ENCODE measurements at places on chromosomes 1 and 21.
A peak's percentile ranks its signal among the peaks of the same experiment; 100 is the strongest.

GRCh38 chr1:110606657-110607535 lies 738 bp upstream of the KCNA2 start:
- DNase-seq, result no peak

DNA sequence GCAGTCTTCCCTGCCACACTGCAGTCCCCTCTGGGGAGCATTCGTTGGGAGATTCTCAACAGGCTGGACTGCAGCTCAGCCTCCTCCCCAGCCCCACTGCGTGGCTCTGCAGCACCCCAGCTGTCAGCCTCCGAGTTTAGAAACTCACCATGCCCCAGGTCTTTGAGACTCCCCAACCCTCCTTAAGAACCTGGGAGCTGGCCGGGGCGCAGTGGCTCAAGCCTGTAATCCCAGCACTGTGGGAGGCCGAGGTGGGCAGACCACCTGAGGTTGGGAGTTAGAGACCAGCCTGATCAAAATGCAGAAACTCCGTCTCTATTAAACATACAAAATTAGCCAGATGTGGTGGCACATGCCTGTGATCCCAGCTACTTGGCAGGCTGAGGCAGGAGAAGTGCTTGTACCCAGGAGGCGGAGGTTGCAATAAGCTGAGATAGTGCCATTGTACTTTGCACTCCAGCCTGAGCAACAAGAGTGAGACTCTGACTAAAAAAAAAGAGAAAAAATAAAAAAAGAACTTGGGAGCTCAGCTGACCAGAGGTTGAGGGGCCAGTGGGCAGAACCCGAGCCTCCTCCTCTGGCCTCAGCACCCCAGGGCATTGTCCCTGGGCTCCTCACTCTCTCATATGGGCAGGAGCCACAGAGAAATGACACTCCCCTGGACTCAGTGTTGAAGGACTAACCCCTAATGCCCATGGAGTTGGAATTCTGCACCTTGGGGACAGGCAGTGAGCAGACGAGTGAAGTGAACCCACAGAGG lies 5.6 kb downstream of the OLIG2 start:
- DNase-seq, result no peak

- no peak for DNase-seq
These were observed 47.1 kb downstream of the TESK2 start for GRCh38 chr1:45443580-45444446.

- DNase-seq, result peak; percentile 79
These were observed 104.9 kb upstream of the TMPRSS2 start for GRCh38 chr21:41612674-41613532.

DNA sequence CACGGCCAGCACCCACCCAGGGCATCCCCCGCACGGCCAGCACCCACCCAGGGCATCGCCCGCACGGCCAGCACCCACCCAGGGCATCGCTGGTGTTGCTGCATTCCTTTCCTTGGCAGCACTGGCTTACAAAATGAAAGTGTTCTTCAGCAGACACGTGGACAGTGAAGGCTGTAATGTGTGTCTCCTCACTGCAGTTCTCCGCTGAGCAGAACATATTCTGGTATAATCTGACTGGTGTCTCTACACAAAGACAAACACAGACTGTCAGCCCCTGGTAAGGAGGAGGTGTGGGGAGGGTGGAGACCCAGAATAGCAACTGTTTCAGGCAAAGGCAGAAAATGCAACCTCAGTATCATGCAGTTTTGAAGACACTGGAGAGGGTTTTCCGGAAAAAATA lies 7.3 kb downstream of the LYPD8 start:
- no peak for DNase-seq

DNA sequence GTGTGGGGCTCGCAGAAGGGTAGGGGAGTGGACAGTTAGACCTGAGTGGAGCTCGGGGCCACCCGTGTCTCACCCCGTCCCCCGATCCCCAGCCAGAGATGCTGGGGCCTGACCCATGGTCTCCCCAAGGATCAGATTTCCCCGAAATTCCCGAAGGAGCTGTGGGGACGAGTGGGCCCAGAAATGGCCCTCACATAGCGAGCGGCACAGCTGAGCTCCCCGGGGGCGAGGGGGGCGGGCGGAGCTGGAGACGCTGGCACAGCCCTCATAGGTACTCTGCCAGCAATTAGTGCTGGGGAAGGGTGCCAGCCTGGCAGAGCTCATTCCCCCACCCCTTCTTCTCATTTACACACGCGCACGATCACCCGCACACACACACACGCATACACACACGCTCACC lies 9.2 kb downstream of the CASZ1 start:
- no peak for DNase-seq

DNA sequence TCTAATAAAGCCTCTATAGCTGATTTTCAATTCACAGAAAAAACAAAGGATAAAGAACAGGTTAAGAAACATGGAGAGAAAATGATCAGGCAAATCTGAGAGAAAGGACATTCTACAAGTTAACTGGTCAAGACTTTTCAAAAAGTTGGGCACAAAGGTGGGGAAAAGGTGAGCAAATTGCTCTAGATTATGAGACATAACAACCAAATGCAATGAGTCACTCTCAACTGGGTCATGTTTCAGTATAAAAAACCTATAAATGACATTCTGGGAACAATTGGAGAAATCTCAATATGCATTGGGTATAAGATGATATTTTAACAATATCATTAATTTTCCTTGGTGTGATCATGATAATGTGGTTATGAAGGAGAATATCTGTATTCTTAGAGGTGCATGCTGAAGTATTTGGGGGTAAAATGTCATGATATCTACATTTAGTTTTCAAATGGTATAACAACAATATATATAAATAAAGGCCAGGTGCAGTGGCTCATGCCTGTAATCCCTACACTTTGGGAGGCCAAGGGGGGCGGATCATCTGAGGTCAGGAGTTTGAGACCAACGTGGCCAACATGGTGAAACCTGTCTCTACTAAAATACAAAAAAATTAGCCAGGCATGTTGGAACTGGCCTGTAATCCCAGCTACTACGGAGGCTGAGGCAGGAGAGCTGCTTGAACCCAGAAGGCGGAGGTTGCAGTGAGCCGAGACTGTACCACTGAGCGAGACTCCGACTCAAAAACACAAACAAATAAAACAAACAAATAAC lies 27.0 kb downstream of the ANKRD13C start:
- DNase-seq, result peak; percentile 33

DNA sequence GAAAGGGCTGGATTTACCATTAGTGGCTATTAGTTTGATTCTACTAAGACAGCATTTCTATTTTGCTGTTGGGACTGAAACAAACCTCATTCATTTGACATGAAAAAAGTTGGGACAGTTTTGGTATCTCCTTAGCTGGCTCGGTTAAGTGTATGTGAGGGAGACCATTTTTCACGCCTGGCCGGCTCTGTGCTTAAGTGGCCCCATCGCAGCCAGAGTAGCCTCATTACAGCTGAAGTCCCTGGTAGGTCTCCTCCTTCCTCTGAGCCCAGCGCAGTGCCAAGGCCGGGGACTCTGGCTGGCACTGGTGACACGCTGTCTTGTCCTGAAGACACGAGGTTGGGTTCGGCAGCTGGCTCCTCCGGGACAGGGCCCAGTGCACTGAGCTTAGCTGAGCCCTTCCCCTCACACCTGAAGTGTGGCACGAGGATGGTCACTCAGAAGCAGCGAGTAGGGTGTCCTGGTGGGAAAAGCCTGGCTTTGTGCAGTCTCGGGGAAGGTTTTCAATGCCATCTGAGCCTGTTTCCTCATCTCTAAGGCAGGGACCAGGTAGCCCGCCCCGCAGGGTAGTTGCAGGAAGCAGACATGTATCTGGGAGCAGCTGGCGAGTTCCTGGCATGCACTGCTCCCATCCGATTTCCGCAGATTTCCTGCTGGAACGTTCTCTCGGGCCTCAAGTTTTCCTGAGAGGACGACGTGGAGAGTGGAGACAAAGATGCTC lies 196.5 kb downstream of the DYRK1A start:
- DNase-seq, result no peak

- no peak for DNase-seq
These were observed 3.7 kb downstream of the PEF1 start for GRCh38 chr1:31640964-31641363.

- peak; percentile 74 for DNase-seq
These were observed 5.2 kb downstream of the SUSD4 start for GRCh38 chr1:223358826-223359225.

- no peak for DNase-seq
These were observed 11.0 kb upstream of the WNT4 start for GRCh38 chr1:22153660-22154437.

DNA sequence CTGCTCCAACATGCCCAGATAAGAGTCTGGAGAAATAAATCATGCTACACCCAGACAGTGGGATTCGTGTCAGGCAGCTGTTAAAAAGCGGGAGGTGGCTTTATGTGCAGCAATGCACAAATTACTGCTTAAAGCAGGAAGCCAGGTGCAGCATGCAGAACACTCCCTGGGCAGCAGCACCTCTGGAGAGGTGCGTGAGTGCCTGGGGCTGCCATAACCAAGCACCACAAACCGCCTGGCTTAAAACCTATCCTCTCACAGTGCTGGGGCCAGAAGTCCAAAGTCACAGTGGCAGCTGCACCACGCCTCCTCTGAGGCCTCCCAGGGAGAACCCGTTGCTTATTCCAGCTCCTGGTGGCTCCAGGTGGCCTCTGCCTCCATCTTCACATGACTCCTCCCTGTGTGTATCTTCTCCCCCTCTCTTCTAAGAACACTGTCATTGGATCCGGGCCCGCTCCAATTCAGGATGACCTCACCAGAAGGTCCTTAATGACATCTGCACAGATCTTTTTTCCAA lies 115.6 kb downstream of the SIK1 start:
- DNase-seq, result no peak
